Stimulated activated CD4-positive, alpha-beta T cell treated with anti-CD3 and anti-CD28 coated beads, Interleukin-4, amount 100 ng/mL, for 4 hours (primary cell): ENCODE measurements at places on chromosomes 5 and 9.

DNA sequence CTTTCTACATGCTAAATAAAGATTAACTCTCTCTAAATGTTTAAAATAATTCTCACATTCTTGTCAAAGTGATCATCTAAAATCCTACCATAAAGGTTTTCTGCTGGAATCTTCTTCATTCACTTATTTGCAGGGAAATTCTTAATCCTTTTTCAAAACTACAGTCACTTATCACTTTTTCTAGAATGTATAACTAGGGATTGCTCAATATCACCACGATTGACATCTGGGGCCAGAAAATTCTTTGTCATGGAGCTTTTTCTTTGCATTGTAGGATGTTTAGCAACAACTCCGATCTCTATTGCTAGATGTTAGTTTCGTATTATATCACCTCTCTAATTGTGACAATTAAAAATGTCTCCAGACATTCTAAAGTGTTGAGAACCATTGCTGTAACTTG, 344.9 kb upstream of the PIK3R1 start:
- no peak for DNase-seq

- DNase-seq, result no peak
These were observed 210.2 kb downstream of the MEF2C start for GRCh38 chr5:88672644-88673252.

DNA sequence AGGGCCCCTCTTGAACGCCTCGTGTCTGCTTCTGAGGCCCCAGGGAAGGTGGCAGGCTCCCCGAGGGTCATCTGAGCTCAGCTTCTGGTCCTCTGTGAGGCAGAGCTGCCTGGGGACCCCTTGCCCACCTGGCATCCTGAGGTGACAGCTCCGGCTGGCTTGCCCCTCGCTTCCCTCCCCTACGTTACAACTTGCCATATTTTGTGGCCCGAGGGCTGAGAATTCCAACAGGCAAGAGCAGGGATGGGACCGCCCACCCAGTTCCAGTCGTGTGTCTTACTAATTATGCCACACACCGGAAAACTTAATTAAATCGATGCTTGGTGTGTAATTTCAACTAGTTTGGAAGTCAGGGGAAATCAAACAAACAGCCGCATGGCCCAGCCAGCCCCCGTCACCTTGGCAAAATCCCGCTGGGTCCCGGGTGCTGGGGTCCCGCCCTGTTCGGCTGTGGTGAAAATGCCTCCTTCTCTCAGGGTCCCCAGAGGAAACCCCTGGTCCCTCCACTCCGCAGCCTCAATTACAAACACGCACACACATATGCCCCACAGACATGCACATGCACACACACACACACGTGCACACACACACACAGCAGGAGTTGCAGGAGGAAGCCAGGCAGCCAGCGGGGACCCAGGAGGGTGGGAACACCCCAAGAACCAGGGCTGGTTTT, 221.0 kb upstream of the IER5L start:
- DNase-seq, result no peak

GRCh38 chr5:125775896-125776295, 647.3 kb upstream of the GRAMD2B start:
- no peak for DNase-seq

- DNase-seq, result no peak
These were observed 2124.9 kb downstream of the MAT2B start for GRCh38 chr5:165630261-165630778.

- DNase-seq, result no peak
These were observed 6.2 kb downstream of the UGT3A2 start for GRCh38 chr5:36060420-36060887.

- DNase-seq, result no peak
These were observed 524.2 kb downstream of the GABRG2 start for GRCh38 chr5:162591724-162592123.

DNA sequence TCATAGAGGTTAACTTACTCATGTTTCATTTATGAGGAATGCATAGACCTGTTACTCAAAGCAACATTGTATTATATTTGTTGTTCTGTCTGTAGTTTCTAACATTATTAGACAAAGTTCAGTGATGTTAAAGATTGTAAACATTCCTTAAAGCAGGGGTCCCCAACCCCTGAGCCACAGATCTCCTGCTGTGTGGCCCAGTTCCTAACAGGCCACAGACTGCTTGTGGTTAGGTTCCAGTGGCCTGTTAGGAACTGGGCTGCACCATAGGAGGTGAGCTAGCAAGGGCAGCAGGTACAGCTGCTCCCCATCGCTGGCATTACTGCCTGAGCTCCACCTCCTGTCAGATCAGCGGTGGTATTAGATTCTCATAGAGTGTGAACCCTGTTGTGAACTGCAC, 181.1 kb downstream of the KDM4C start:
- DNase-seq, result no peak

DNA sequence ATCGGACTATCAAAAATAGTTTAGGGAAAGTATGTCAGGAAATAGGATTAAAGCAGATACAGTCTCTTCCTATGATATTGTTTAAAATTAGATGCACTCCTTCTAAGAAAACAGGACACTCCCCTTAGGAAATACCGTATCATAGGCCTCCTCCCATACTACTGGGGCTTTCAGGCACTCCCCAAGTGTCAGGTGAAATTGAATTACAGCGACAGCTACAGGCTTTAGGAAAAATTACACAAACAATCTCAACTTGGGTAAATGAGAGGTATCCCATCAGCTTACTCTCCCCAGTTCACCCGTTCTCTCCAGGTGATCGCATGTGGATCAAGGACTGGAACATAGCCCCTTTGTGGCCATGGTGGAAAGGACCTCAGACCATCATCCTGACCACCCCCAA, 110.4 kb upstream of the EPB41L4A start:
- DNase-seq, result no peak

DNA sequence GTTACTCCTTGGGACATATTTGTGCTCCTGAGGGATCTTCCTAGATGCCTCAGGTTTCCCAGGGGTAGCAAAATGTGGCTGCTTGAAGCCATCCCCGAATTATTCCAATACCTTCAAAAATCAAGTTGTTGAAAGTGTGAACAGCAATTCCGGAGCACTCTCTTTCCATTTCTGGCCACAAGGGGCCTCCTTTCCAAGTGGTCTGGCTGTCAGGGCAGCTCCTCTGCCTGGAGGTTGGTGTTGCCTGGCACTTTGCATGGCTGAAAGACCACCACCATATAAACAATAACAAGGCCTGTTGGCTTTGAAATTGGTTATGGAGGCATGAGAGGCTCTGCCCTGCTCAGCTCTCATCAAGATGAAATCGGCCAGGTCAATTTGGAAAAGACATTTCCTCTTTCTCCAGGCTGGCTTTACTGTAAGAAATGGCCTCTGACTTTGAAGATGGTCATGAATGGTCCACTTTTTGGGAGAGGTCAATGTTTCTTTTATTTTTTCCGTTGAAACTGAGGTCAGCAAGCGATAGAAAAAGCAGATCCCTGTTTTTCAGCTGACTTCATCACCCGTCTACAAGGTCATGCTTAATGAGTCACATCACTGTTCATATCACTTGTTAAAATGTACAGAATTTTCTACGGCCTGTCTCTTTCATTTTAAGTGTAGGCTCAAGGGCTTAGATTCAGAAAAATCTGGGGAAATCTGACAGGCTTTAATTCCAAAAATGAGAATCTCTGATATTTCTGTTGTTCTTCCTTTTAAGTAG, 481.1 kb upstream of the ZNF608 start:
- no peak for DNase-seq

GRCh38 chr9:13665418-13666066, 386.1 kb upstream of the MPDZ start:
- DNase-seq, result no peak

- no peak for DNase-seq
These were observed 97.6 kb downstream of the PRELID2 start for GRCh38 chr5:145737578-145737977.

DNA sequence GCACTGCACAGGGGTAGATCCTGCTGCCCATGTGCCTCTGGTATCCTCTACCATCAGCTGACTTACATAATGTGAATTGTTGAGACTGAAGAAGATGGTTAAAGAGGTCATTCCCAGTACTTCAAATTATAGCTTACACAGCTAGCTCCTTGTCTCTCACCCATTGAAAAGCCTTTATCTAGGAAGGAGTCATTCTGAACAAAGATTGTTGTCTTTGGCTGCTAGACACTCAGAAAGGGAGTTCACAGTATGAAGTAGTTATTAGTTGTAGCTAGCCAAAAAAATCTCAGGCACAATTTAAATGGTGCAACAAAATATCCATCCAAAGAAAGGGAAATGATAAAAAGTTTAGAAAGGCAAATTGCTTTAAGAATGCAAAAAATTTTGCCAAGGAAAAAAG, 102.0 kb upstream of the NREP start:
- DNase-seq, result no peak

DNA sequence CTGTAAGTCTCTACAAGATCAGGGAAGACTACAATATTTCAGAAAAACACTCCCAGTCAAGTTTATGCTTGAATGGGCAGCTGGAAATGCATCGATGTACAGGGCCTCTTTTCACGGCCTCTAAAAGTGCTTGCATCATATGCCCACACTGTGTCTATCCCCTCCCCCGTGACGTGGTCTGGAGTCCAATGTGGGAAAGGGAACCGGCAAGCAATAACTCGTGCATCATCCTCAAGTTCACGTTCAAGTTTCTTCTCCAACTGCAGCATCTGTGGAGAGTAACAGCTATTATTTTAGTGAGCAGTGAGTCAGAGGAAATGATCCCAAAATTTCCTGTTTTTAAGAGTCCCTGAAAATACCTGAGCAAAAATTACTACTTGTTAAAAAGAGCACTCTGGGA, 22.3 kb downstream of the ATPSCKMT start:
- no peak for DNase-seq

DNA sequence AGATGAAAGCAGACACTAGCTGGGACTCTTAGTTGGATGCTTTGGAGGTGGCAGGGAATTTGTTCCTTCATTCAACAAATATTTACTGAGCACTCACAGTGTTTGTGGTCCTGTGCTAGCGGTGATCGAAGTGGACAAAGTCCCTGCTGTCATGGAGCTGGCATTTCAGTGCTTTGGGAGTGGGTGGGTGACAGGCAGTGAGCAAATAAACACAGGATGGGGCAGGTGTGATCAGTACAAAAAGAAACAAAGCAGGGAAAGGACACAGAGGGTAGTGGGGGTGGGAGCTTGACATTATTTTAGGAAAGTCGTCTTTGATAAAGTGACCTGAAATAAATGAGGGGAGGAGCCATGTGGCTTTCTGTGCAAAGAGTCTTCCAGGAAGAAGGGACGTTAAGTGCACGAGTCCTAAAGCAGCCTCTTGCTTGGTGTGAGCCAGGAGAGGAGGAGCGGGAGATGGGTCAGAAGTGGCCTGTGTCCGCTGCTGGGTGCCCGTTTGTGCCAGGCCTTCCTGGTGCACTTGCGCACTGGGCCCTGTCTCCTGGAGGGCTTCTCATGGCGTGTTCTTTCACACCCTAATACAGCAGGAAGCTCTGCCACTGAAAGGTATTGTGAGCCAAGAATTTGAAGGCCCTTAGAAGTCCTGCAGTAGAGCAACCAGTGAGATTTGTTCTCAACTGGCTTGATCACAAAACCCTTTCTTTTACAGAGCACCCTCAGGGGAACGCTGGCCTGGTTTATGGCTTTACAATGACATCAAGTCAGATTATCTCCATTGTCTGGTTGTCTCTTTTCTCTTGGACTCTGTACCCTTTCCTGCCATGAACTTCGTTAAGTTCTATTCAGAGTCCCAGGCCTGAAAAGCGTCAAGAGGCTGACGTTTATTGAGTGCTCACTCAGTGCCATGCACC, 14.8 kb downstream of the NDST1 start:
- DNase-seq, result no peak

- no peak for DNase-seq
These were observed 1073.2 kb upstream of the DMAC1 start for GRCh38 chr9:8872802-8873201.

DNA sequence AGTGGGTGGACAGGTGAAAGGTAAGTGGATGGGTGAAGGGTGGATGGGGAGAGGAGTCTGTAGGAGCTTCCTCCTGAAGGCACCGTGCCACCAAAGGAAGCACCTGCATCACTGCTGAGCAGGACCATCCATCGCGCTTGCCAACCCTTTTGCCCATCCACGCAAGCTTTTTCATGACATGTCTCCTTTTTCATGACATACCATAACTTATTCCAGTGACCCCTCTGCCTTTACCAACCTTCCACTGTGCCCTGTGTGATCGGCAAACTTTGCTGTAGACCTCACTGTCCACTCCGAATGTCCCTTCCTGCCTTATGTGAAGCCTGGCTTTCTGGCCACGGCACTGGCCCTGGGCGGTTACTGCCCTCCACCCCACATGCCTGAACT, 13.4 kb downstream of the FLT4 start:
- DNase-seq, result no peak

DNA sequence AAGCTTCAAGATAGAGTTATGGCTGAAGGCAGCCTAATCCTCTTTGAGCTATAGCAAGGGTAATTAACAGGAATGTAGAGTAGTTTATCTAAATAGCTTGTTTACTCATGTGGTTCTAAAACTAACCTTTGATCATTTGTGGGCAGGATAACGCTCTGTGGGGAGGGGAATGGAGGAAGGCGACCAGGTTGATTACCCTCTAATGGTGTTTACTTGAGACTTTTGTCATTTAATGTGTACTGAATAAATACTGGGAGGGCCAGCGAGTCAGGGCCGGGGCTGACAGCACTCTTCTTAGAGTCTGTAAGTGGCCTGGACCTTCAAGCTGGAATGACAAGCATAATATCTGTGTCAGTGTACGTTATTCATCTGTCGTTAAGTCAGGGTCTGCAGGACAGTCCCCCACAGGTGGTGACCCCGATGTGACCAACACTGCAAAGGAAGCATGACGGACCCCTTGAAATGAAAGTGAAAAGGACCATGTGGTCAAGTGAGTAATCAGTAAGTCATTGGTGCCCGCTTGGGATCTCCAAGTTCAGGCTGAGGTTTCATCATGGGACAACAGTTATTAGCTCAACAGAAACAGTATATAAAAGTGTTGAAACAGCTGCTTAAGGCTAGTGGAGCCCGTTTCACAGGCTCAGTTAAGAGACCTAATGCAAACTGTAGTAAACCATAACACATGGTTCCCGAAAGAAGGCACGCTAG, 162.6 kb downstream of the CPLANE1 start:
- no peak for DNase-seq

DNA sequence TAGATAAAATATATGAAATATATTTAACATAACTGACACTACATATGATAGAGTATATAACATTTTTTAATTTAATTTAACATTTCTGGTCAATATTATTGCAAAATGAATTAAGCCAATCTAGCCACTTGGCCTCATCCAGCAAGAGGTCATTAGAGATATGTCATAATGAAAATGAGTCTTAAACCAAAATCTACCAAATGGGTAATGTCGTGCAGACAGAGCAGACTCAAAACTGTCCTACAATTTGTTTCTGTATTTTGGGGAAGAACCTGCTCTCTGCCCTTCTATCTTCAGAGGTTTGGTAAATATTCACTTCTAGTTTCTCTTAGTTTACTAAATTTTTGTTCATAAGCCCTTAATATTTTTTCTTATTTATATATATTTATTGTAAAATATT, 61.4 kb downstream of the ARHGEF28 start:
- DNase-seq, result no peak

GRCh38 chr5:144205141-144205551, 34.5 kb downstream of the KCTD16 start:
- no peak for DNase-seq

GRCh38 chr5:10629682-10630081, 65.8 kb downstream of the ANKRD33B start:
- DNase-seq, result no peak

GRCh38 chr5:118611332-118611945, 376.9 kb downstream of the DTWD2 start:
- no peak for DNase-seq

GRCh38 chr5:66870708-66871107, 274.5 kb downstream of the MAST4 start:
- no peak for DNase-seq

GRCh38 chr5:10466446-10467073, 24.9 kb downstream of the ROPN1L start:
- DNase-seq, result no peak

- DNase-seq, result no peak
These were observed 48.8 kb upstream of the RETREG1 start for GRCh38 chr5:16665601-16666000.
